ENCODE measurements at places on chromosomes 13 and 19. TPM values are rescaled to one million over a fixed set of nuclear protein-coding genes. Genes with fewer than 3 reads are reported as not detected.
A peak's percentile ranks its signal among the peaks of the same experiment; 100 is the strongest.

DNA sequence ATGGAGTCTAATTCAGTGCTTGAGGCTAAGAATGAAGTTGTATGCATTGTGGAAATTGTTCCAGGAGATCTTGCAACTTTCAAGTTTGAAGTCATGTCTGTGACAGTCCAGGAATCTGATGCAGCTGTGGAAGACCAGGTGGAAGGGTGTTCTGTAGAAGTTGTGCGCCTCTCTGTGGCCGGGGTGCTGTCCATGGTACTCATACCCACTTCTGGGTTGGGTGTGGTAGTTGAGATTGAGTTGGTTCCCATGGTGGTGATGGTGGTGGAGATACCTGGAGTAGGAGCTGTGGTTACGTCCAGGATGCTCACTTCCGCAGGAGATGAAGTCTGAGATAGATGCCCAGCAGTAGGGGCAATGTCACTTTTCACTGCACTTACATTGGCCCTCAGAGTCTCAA lies 44.3 kb downstream of the MUC16 start:
- no peak for DNase-seq

- DNase-seq = no peak
Observed at GRCh38 chr13:113888701-113889330, 24.9 kb upstream of the GAS6 start.

GRCh38 chr19:38744298-38744681 lies at the start of gene CAPN12:
Gene CAPN12, minus strand, starts transcription at chr19:38744474. Its CDS starts 309 bp downstream, at chr19:38744165.
- no peak for DNase-seq

- no peak for DNase-seq
Observed at GRCh38 chr19:2374808-2375207, 14.7 kb downstream of the TMPRSS9 start.

- peak; percentile 97 for DNase-seq
Observed at GRCh38 chr19:16381756-16382401, 57.3 kb downstream of the KLF2 start.

DNA sequence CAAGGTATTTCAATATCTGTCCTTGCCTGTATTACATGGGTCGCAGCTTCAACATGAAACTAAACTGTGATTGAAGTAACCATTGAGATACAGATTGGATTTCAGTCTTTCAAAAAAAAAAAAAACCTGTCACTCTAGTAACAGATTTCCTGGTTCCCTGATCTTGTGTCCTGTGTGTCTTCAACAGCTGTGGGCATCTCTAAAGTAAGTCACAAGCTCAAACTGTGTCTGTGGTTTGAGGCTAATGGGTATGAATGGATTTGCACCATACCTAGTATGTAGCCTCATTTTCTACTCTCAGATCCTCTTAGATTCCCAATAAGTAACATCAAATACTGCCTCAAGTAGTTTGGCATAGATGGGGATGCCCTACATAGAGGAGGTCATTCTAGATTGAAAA lies 300.1 kb downstream of the COG6 start:
- DNase-seq = no peak

GRCh38 chr13:73945382-73945781 lies 188.8 kb downstream of the KLF12 start:
- DNase-seq = no peak

DNA sequence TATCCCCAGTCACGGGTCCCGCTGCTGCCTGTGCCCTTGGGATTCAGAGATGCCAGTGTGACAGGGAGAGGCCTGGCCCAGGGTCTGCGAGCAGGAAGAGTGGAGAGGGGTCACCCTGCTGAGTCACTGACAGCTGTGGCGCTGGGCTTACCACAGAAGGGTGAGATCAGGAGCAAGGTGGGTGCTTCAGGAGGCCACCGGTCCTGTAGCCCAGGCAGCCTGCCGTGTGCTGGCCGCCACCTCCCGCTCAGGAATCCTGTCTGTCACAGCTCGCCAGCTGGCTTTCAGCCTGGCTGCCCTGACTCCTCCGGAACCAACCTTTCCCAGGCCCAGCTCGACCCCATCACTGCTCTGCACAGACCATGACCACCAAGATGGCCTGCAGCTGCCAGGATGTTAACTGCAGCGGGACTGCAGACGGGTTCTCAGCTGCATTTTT lies 25.3 kb downstream of the NAXD start:
- no peak for DNase-seq

DNA sequence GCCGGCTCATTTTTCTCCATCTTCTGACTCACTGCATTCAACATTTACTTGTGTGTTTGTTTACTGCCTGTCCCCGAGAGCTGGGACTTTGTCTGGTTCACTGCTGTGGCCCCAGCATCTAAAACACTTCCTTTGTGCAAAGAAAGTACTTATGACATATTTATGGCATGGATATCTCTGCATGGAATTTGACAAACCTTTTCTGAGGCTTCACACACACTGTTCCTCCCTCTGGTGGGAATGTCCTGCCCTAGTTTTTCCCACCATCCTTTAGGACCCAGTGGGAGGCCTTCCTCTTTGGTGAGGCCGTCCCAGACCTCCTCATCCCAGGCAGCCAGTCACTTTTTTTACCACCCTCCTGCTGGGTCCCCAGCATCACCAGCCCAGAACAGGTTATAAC lies 1.4 kb upstream of the SRRM5 start:
- no peak for DNase-seq

GRCh38 chr13:48411841-48412531 lies 927 bp downstream of the LPAR6 start:
- DNase-seq = no peak

DNA sequence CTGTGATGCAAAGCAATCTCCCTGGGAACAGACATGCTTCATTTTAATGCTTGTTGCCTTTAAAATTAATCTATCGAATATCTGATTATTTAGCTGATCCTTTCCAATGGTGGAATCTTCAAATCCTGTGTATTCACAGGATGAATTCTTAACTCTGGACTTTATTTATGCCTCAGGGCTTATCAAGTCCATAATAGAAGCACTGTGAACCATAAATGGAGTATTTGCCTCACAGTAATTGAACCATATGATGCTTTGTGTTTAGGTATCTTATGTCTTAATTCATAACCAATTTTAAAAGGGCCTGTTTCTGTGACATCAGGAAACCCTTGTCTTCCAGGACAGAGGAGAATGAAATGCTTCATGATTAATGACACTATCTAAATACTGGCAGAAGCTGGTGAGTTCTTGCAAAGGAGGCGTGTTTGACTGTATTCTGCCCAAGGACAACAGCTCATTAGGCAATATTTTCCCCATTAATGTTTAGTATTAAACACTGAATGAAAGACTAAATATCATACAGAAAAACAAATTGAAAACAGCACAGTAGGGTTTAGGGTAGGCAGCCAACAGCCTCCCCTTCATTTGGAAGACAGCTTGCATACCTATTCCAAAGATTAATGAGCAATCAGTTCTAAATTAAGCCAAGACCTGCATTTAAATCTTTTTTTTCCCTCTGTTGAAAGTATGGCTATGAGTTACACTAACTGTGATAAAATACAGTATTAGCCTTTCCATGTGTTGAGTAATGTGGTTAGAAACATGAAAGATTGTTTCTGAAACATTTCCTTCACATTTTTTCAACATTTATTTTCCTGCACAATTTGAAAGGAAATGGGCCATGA lies 709.4 kb downstream of the PCDH9 start:
- no peak for DNase-seq

The MIER2 gene
- 25.0 TPM for total RNA-seq

The RAB4B gene
- total RNA-seq = 17.5 TPM

The SELENOW gene
- 718 TPM for total RNA-seq

The KCNN1 gene
- total RNA-seq = 1.8 TPM

The SIGLEC14 gene
- 1.2 TPM for total RNA-seq

All from left cardiac atrium (tissue), 4 donors.